ENCODE measurements at places on chromosomes 12 and 14.

DNA sequence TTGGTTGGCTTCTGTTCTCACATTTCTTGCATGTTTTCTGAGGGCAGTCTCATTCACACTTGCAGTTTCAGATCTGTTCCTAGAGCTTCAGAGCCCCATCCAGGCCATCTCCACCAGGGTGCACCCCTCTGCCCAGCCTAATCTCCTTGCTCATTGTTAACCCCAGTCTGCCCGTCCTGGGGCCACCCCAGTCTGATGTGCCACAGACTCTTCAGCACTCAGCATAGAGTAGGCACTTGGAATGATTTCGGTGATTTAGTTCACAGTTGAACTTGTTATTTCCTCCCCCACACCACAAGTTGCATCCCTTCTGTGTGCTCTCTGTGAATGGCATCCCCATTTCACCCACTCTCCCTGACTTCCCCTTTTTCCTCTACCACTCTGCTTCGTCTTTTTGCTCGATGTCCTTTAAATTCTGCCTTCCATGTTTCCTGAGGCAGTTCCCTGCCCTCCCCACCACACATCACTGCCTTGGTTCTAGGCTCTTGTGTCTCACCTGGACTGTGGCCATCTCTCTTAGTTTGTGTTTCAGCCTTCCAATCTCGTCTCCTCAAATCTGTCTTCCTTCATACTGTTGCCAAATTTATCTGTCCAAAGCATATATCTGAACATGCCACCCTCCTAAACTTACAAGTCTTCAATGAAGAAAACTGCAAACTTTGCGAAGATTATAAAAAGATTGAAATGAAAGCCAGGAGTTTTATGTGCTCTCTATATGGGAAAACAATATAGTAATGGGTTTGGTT is 41.5 kb downstream of the ANO6 start:
- no peak for DNase-seq

- no peak for DNase-seq
These were observed 98.7 kb downstream of the BBS10 start for GRCh38 chr12:76249501-76249900.

DNA sequence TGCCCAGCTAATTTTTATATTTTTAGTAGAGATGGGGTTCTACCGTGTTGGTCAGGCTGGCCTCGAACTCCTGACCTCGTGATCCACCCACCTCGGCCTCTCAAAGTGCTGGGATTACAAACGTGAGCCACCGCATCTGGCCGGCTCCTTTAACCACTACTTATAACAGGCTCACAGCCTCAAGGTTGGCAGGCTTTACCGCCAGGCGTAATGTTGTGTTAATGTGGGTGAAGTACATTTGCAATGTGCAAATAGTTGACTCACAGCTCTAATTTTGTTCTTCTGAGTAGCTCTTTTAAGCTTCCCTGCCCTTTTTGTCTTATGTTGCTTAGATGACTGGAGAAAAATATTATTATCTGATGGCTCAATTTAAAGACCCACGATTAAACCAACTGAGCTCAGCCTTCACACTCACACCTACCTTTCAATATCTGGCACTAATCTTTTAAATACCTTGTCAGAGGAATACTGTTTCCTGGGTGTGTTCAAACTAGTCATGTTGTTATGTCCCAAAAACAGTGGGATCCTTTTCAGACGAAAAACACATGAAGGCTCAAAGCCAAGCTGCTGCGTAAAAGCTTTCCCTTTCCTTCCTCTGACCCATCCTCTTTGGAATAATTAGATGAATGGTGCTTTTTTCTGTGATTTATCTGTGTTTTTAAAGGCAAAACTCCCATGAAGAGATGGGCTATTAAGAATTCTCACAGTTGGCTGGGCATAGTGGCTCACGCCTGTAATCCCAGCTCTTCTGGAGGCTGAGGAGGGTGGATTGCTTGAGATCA is 57.2 kb upstream of the USP44 start:
- peak; percentile 38 for DNase-seq

GRCh38 chr12:92059960-92060359 is 85.7 kb downstream of the BTG1 start:
- DNase-seq: no peak

DNA sequence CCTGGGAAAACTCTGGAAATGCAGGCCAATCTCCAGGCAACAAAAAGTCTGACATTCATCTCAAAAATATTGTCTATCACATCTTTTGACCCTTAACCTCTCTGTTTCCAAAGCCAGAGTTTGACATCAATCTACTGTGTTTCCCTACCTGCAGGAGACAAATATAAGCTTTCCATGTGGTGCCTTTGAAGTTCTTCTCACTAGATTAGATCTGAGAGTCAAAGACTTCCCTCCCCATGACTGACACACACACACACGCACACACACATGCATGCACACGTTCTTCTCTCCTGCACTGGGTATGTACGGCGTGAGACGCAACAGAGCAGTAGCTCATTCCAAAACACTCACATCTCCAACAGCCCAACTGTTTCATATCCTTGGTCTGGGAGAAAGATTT is 8.1 kb upstream of the ITPR2 start:
- no peak for DNase-seq

- no peak for DNase-seq
These were observed 30.2 kb downstream of the CLMN start for GRCh38 chr14:95289323-95290010.

- peak; percentile 53 for DNase-seq
These were observed 418 bp downstream of the AMN1 start for GRCh38 chr12:31728289-31728916.

- peak; percentile 77 for DNase-seq
These were observed 10.5 kb downstream of the ARHGEF25 start for GRCh38 chr12:57621497-57622292.

GRCh38 chr12:49949866-49950265 is 671 bp upstream of the AQP2 start:
- DNase-seq: no peak

DNA sequence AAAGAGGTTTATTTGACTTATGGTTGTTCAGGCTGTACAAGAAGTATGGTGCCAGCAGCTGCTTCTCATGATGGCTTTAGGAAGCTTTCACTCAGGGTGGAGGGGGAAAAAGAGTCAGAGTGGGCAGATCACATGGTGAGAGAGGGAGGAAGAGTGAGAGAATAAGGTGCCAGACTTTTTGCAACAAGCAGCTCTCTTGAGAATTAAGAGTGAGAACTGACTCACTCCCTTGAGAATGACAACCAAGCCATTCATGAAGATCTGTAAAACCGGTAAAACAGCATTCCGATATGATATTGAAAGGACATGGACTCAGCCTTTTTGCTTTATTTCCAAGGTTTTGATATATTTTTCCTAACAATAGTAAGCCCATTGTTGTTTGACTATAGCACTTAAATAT is 501.2 kb downstream of the GALC start:
- DNase-seq: no peak

GRCh38 chr14:70359076-70359424 is 433 bp downstream of the COX16 start:
- no peak for DNase-seq

GRCh38 chr12:122489038-122489437 is 11.7 kb downstream of the ZCCHC8 start:
- DNase-seq: no peak

GRCh38 chr12:20220339-20220738 is 148.0 kb upstream of the PDE3A start:
- no peak for DNase-seq

DNA sequence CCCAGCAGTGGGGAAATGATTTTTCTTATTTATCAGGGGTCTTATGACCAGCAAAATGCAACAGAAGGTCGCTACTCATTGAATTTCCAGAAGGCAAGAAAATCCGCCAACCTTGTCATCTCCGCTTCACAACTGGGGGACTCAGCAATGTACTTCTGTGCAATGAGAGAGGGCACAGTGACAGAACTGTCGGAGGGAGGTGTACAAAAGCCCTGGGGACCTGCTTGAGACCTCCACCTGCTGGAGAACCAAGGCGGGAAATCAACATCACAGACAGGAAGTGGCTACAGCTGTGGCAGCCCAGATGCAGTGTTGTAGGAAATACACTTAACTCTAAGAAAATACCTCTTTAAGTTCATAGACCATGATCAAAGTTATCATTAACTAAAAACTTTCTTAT is 250.9 kb upstream of the OR4E1 start:
- DNase-seq: peak; percentile 43

GRCh38 chr14:94547726-94548125 is 13.5 kb upstream of the SERPINA4 start:
- no peak for DNase-seq

GRCh38 chr12:106126441-106127337 is 12.1 kb downstream of the NUAK1 start:
- no peak for DNase-seq

DNA sequence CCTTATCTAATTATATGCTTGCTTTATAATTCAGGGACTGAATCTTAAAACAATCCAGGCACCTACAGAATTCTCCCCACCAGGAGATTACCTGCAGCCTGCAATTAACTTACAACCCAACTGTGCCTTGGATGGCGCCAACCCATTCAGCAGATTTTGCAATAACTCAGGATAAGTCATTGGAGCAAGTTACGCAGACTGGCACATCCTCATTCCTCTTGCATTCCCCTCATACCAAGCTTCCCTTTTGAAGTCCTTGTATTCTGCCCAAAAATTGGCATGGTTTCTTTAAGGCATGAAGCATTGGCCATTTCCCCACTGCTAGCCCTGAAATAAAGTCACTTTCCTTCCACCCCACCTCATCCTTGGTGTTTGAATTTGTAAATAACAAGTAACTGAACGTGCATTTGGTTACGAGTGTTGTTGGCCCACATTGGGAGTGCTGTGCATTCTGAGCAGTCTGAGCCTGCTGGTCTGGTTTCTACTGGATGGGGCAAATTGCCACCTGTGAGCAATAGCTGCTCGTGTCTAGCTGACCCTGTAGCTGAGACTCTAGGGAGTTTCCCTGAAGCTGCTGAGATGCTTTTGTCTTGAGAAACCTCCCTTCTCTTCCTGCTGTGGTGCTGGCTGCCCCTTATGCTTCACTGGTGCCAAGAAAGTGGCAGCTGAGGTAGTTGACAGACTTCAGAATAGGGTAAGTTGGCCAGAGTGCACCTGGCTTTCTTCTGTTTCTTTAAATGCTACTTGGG is 99.2 kb upstream of the SCAF11 start:
- DNase-seq: no peak

GRCh38 chr12:28955491-28955890 is 193.6 kb upstream of the FAR2 start:
- no peak for DNase-seq

- DNase-seq: no peak
These were observed 36.8 kb downstream of the SARNP start for GRCh38 chr12:55780685-55781084.

- DNase-seq: peak; percentile 74
These were observed 42.1 kb upstream of the CTDSP2 start for GRCh38 chr12:57888409-57889157.

- DNase-seq: no peak
These were observed 81.0 kb upstream of the GARIN2 start for GRCh38 chr14:67108230-67108629.

DNA sequence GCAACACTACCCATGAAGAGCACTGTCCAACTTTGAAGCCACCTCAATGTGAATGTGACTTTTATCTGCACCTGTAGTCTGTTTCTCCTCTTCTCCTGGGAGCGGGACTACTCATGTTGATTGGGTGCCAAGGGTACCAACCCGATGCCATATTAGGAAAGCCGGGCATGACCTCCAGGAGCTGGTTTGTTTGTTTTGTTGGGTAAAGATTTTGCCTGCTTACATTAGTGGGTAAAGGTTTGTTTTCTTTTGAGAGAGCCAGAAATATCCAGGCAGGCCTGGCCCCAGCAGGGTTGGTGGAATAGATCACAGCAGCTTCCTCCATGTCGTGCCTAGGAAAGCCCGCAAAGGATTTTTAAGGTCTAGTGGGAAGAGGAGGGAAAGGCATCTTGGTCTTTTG is 19.7 kb upstream of the ITPK1 start:
- no peak for DNase-seq

GRCh38 chr12:13318231-13319015 is 121.9 kb downstream of the EMP1 start:
- no peak for DNase-seq

GRCh38 chr12:29625359-29625953 is 128.0 kb upstream of the OVCH1 start:
- DNase-seq: no peak

GRCh38 chr12:57278465-57279381 is 27.7 kb upstream of the STAC3 start:
- no peak for DNase-seq

GRCh38 chr12:4282892-4283511 is 9.4 kb downstream of the CCND2 start:
- DNase-seq: no peak

DNA sequence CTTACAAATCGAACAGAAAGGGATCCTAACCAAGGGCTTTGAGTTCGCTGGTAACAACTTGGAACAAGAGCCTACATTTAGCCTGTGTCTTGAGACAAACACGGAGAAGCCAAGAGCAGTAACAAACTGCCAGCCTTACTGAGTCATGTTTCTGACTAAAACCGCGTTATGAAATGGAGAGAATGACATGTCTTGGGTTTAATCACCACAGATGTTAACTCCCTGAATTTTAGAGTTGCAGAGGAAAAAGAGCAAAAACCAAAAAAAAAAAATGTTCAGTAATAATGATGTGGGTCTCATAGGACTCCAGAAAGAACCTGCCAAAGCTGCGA is 1.0 kb downstream of the BLTP3B start:
- DNase-seq: peak; percentile 64

DNA sequence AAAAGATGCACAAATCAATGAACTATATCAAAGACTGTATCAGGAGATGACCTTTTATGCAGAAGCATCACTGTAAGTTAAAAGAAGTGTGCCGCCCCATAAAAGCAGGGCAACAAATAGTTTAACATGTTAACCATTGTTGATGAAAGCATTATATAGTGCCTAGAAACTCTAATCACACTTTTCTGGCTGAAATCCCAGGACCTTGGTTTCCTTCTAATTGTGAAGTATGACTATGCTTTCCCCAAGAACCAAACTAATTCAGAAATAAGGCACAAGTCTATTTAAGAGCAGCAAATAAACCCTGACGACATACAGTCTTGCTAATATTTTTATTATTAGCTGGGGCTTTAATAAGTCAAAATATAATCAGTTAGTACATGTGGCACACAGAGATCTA is 21.7 kb downstream of the RACGAP1 start:
- DNase-seq: no peak

DNA sequence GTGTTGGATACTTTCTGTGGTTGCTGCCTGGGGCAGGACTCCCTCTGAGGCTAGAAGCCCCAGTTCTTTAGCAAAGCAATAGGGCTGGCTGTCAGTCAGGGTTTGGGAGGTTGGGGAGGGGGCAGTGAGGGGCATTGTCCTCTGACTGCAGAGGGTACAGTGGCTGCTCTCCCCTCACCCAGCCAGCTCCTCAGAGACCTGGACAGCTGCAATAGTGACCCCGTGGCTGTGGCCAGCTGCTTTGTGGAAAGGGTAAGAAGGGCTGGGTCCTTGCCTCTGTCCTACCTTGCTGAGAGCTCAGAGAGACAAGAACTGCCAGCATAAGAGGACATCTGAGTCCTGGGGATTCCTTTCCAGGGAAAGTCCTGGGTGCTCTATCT is 25.8 kb downstream of the PLEKHG3 start:
- DNase-seq: no peak

GRCh38 chr12:93325855-93326254 is 51.9 kb upstream of the NUDT4 start:
- DNase-seq: no peak

GRCh38 chr12:97246368-97246767 is 216.2 kb upstream of the RMST start:
- no peak for DNase-seq

GRCh38 chr14:33774723-33775470 is 176.0 kb downstream of the EGLN3 start:
- DNase-seq: no peak

GRCh38 chr12:28191051-28192048 is 1.1 kb downstream of the CCDC91 start:
- DNase-seq: peak; percentile 36

- DNase-seq: peak; percentile 68
These were observed 18.0 kb downstream of the TRAF3 start for GRCh38 chr14:102795060-102795925.

- DNase-seq: no peak
These were observed 28.9 kb downstream of the LRRC74A start for GRCh38 chr14:76855066-76855465.

All from femur (tissue), 1 donor.